ENCODE measurements at places on chromosomes 2 and 18. TPM values are rescaled to one million over a fixed set of nuclear protein-coding genes. Genes with fewer than 3 reads are reported as not detected.

- DNase-seq = no peak
These were observed 255.6 kb downstream of the CCDC178 start for GRCh38 chr18:33184958-33185357.

Gene ANAPC1
- 104 TPM for total RNA-seq

Gene PHOSPHO2
- 1.5 TPM for total RNA-seq

DNA sequence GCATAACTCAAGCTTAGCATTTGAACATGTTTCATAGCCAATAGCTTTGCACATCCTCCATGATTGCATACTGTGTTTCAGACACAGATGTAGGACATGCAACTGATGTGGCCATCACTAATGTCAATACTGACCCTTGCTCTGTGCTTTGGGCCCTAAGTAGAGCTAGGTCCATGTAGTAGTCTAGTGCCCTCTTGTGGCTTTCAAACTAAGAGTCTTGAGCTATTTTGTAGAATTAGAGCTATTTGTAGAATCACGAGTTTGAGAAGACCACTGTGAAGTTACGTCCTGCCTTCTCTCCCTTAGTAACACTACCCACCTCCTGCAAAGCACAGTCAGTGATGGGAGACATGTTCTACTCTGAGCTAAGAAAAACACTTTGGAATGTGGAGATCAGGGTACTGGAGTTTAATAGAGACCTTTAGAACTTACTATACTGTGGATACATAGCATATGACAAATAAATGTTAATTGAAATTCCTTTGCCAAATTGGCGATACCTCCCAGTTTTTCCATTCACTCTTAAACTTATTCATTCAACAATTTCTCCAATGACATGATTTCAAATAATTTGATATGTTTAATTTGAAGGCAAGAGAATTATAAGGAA is 306.5 kb upstream of the TNP1 start:
- peak; percentile 8 for DNase-seq

Gene DHX57
- total RNA-seq = 24.3 TPM

DNA sequence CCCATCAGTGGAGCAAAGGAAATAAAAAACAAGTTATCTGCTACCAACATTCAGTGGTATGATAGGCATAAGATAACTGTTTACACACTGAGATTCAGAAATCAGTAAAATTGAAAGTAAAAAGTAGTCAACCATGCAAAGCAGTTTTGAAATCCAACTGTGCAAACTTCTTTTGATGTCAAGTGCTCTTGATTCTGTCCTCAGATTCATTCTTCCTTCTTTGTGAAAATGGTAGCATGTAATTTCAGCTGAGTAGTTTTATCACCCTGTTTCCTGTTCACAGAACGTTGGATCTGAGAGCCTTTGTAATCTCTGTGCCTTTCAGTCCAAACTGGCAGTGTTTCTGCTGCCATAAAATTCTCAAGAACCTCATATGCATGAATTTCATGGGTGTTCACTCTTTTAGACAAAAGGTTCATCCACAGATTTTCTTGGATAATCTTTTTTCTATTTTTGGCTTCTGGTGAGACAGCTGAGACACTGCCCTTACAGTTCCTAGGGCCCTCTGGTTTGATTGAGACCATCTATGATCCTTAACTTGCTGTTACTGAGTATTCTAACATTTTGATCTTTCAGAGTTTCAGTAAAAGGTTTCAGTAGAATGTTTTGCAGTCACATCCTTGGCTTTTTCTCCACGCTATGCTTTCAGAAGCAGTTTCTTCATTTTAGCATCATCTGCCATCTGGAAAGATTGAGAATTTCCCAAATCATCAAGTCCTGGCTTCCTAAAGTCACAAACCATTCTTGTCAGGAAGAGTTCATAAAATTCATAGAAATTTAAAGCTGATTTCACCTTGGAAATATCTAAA is 272.3 kb upstream of the EPHA4 start:
- no peak for DNase-seq

DNA sequence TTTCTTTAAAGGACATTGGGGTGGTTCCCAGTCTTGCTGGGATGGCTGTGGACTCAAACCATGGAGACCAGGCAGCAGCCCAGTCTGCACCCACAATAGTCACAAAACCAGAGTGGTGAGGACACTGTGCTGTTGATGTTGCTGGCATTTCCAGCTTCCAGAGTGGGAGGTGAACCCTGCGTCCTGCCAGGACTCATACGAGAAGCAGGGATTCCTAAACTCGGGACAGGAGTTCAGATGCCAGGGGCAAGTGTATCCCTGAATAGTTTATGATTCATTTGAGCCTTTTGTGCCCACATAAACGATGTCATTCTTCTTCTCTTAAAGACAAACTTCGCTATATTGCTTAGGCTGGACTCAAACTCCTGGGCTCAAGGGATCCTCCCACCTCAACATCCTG is 62.8 kb downstream of the TCF7L1 start:
- no peak for DNase-seq

DNA sequence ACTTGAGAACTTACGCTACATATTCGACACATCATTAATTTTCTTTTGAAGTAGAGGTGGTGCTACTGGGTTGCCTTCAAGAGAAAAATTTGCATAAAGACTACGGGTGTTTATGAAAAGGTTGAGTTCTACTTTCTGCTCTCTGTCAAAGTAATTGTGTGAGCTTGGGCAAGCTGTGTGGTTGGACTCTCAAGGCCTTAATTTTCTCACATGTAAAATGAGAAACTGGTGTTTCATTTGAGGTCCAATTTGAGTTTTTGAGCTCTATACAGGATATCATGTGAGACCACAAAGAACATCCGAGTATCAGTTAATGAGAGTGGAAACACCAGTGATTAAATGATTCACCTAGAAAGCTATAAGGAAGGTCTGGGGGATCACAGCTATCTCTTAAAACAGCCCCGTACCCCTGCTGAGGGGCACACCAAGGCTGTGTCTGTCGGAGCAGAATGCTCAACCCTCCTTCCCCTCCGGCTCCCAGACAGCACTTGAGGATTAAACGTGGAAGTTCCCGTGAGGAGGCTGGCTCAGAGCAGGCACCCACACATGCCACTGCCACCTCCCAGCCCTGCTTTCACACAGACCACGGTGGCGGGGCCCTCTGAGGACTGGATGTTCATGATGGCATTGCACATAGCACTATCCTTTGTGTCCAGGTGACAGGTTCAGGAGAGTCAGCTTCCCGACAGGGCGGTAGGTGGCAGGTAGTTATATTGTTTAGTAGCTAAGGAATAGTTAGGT is 191.8 kb downstream of the RNF144A start:
- DNase-seq = no peak

Gene TUBB8B
- total RNA-seq = not detected

- DNase-seq = no peak
These were observed 31.8 kb upstream of the SLC8A1 start for GRCh38 chr2:40483549-40484243.

DNA sequence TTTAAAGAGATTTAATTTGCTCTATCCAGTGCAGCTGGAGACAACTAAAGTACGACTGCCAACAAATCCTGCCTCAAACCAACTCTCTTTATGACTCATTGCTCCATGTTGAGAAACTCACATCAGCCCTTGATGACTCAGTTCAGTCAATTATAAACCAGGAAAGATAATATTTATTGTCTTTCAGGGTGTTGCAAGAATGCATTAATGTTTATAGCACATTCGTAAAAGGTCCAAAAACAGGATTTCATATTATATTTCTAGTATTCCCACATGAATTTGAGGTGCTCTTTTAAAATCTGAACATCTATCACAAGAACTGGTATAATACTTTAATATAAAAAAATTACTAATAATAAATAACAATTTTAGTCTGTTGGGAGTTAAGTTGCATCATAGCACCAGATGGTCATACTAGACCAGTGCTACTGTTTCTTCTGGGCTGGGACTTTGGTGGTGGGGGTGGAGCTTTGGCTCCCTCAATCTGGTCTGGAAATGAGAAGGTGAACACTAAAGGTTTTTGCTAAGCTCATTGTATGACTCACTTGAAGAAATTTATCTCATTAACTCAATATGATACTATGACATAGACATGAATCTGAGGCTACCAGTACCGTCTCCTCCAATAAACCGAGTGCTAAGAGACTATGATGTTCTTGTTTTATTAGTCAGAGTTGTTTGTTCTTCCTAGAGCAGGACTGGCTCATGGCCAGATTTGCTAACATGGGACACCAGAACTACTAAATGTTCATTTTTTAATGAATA is 26.6 kb upstream of the MAP3K20 start:
- DNase-seq = peak; percentile 67

DNA sequence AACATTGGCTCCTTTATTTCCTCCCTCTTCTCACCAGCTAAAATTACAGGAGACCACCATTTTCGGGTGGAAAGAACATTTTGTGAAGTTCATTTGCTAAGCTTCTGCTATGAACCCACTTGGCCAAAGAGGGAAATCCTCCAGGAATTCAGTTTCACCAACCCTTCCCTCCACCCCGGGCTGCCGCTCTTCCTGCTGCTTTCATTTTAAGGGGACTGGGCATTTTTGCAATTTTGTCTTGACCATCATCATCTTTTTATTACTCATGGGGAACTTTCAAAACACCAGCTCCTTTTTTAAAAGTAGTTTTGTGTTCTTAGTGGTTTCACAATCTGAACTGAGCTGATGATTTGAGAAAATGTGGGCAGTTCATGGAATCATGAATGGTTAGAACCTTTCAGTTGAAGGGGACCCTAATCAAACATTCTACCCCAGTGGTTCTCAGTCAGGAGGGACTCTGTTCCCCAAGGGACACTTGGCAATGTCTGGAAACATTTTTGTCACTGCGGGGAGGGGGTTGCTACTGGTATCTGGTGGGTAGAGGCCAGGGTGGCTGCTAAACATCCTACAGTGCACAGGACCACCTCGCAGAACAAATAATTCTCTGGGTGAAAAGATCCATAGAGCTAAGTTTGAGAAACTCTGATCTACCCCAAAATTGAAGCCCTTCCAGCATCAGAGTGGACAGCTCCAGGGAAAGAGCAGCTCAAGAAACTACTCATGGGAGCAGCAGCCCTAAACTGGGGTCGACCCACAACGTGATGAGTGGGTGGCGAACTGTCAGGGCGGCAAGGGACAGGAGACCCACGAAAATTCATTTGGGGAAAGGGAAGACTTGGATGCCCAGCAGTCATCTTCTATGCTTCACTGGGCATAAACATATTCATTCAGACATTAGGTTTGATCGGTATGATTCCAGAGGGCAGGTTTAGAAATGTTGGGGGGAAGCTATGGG is 92.9 kb downstream of the ACKR3 start:
- no peak for DNase-seq

Gene MPP4
- total RNA-seq = 9.0 TPM

Gene VIL1
- not detected for total RNA-seq

Gene STPG4
- total RNA-seq = 0.11 TPM

Gene CGREF1
- 1.7 TPM for total RNA-seq

GRCh38 chr2:38438883-38439612 is 62.0 kb upstream of the ATL2 start:
- no peak for DNase-seq

Gene LAMA1
- 0.07 TPM for total RNA-seq

- DNase-seq = no peak
These were observed 30.9 kb downstream of the OSBPL6 start for GRCh38 chr2:178225006-178225805.

Gene PROC
- not detected for total RNA-seq

Gene KIF5C
- under 0.01 TPM for total RNA-seq

GRCh38 chr2:44528595-44528994 is 166.8 kb downstream of the CAMKMT start:
- DNase-seq = no peak

Gene CRYGC
- total RNA-seq = not detected

Gene PDE1A
- total RNA-seq = 0.28 TPM

GRCh38 chr2:148726228-148726627 is 81.7 kb downstream of the EPC2 start:
- DNase-seq = no peak

Gene GALNT5
- under 0.01 TPM for total RNA-seq

- no peak for DNase-seq
These were observed 39.1 kb downstream of the SH3RF3 start for GRCh38 chr2:109168086-109168485.

GRCh38 chr2:62217970-62218369 is 22.1 kb downstream of the B3GNT2 start:
- no peak for DNase-seq

DNA sequence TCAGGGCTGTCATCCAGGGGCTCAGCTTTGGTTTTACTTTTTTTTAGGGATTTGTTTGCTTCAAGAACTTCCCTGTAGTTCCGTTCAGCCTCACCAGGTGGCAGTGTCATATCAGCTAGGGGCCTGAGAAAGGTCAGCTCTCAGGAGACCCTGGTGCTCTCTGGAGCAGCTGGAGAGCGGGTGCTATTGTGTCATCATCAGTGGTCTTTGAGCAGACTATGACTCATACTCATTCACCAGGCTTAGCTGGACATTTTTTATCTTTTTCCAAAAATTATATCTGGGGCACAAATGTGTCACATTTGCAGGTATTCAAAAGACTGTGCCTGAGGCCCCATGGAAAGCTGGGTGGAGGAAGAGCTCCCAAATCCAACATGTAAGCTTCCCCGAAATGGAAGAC is 24.4 kb downstream of the ZNF892 start:
- peak; percentile 11 for DNase-seq

DNA sequence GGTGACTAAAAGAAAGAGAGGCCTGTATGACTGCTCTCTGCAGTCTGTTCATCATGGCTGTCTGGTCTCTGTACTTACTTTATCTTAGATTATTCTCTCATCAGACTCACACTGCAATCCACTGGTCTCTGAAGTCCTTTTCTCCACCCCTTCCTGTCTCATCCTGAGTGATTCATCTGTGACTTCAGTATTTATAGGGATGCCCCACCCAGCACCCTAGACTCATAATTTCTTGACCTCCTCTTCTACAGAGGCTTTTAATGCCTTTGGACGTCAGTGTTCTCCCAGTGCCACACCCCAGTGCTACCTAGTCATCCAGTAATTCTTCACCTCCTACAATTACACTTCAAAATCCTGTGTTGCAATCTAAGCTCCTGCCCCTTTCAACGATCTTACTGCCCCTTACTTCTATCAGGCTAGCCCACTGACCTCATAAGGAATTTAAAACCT is 14.9 kb upstream of the ITPRID2 start:
- DNase-seq = no peak

Gene OR6B2
- total RNA-seq = not detected

Gene TMEFF2
- 0.04 TPM for total RNA-seq

DNA sequence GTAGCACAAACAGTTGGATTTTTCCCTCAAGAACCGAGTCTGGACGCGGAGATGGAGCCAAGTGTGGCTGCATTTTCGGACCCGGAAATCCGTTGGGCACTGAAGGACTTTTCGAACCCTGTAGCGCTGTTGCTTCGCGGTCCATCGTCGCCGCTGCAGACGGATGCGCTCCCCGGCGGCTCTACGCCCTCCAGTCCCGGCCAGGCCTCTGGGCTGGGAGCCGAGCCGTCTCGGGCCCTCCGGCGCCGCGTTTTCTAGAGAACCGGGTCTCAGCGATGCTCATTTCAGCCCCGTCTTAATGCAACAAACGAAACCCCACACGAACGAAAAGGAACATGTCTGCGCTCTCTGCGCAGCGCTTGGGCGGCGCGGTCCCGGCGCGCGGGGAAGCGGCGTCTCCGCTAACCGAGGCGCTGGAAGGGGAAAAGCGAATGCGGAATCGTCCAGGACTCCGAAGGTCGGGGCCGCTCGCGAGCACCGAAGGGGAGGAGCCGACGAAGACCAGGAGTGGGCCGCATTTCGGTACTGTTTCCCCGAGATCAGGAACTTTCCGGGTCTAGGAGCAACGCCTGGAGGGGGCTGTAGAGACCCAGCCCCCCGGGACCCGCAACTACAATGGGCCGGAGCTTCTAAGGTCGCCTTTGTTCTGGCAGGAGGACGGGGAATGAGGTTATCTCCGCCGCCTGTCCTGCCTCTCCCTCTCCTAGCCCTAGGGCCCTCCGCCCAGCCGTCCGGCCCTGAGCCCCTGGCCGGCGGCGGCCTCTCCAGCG is 3.2 kb downstream of the EMX1 start:
- DNase-seq = no peak

GRCh38 chr18:80210312-80211083 is 36.8 kb downstream of the PARD6G start:
- DNase-seq = no peak

- DNase-seq = no peak
These were observed 69.6 kb upstream of the COL5A2 start for GRCh38 chr2:189249171-189249570.
